T-helper 9 cell (primary cell): ENCODE measurements at places on chromosomes 3 and 15.

GRCh38 chr15:51755790-51756189, 4.4 kb downstream of the TMOD2 start:
- no peak for DNase-seq

DNA sequence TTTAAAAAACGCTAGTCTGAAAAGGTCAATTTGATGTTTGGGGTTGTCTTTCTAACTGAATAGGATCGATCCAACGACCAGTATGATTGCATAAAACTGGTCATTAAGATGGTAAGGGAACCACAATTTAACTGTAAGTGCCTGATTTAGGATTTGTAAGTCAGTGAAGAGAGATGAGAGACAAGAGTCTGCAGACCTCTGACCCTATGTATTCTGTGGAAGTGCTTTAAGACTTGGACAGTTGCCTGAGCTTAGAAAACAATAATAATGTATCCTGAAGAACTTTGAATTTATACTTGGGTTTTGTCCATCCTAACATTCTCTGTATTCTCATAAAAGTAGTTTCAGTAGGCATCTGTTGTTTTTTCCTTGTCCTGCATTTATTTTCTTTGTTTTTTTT, 221.4 kb upstream of the SUCLG2 start:
- no peak for DNase-seq

DNA sequence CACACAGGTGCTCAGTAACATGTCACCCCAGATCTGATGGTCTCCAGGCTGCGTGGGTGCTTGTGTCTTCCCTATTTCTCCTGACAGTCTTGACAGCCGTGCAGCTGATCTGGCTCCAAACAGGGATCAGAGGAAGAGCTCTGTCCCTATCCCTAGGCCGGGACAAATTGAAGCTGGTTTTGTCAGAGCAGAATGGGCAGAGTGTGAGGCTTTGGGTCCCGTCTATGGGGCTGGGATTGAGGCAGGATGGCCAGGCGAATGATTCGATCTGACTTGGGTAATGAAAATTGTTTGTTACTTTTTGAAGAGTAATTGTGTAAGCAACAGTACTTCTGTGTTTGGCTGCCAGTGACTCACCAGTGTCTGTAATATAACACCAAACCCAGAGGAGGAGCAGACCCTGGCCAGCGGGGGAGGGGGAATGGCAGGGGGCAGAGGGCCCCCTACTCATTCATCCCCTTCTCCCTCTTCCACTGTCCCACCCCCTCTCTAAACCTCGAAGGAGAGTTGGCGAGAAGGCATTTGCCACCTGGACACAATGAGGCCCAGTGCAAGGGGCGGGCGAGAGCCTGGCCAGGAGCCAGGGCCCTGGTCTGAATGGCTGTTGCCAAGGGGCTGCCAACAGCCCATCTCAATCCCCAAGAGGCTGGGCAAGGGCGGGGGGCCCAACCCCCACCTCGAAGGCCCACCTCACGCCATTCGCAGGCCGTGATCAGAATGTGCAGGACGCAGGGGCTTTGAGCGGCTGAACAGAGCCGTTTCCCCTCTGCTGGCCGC, 4.9 kb upstream of the MAGEF1 start:
- DNase-seq: no peak

GRCh38 chr3:26687466-26687865, 64.9 kb downstream of the LRRC3B start:
- DNase-seq: no peak

DNA sequence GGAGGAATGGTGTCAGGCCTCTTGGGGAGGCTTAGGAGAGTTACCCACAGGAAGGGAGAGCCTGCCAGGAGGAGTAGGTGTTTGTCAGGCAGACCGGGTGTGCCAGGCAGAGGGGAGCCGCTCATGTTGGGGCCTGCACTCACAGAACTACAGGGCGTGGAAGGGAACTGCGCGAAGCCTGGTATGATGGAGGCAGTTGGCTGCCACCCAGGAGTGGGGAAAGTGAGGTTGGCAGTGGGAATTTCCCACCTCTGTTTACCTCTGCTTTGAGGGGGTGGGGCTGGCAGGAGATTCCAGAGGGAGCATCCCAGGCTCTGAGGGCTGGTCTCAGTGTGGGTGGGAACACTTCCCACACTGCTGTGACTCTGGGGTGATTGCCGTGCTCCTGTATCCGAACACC, 99.9 kb downstream of the SLCO3A1 start:
- DNase-seq: no peak

GRCh38 chr3:157465741-157466140, 29.1 kb downstream of the PTX3 start:
- no peak for DNase-seq

DNA sequence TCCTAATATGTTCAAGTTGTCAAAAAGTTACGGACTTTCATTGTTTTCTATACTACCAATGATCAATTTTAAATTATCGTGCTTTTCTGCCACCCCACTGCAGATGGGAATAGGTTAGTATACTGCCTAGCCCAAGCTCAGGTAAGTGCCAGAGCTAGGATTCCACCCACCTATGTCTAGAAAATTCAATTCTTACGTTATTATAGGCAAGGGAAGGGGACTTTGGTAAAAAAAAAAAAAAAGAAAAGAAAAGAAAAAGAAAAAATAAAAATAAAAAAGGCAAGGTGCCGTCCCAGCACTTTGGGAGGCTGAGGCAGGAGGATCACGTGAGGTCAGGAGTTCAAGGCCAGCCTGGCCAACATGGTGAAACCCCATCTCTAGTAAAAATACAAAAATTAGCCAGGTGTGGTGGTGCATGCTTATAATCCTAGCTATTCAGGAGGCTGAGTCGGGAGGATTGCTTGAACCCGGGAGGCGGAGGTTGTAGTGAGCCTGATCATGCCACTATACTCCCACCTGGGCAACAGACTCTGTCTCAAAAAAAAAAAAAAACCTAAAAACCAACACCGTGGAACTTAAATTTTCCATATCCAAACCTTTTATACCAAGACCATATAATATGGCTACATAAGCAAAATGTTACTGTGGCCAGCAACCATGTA, 1.3 kb downstream of the RPL22L1 start:
- DNase-seq: no peak

- no peak for DNase-seq
Observed at GRCh38 chr3:120567370-120568201, 28.6 kb upstream of the NDUFB4 start.

- no peak for DNase-seq
Observed at GRCh38 chr3:100260081-100260684, 609 bp upstream of the TBC1D23 start.

- no peak for DNase-seq
Observed at GRCh38 chr15:67931861-67932260, 92.0 kb upstream of the RNU6-1 start.

DNA sequence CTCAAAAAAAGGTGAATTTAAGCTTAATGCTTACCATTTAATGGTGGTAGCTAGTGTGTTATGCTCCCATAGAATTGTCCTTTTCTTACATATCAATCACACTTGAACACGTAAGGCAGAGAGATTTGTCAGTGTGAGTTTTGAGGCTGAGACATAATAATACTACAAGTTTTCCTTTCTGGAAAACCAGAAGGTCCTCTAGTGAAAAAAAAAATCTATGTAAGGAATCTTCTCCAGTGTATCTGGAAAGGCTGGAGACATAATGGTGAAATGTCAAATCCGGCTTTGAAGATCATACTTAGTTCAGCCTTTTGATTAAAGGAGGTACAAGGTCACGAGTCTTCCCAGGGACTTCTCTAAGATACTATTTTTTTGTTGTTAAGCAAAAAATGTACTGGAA, 3.4 kb downstream of the TSC22D2 start:
- DNase-seq: no peak

GRCh38 chr15:68299436-68299835, 21.9 kb downstream of the FEM1B start:
- no peak for DNase-seq

DNA sequence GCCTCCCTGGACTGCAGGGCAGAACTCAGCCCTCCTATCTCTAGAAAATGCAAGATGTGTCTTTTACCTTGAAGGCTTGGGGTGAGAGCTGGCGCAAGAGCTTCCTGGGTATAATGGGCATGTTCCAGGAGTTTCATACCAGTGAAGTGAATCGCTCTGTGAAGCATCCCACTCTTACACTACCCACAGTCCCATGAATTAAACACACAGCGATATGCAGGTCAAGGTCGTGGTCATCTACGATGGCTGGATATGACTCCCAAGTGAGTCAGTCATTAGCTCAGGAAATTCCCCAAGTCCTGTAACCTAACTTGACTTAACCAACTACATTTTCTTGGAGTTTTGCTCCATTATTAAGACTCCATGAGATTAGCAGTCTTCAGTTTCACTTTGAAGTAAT, 439.7 kb downstream of the NTRK3 start:
- no peak for DNase-seq

DNA sequence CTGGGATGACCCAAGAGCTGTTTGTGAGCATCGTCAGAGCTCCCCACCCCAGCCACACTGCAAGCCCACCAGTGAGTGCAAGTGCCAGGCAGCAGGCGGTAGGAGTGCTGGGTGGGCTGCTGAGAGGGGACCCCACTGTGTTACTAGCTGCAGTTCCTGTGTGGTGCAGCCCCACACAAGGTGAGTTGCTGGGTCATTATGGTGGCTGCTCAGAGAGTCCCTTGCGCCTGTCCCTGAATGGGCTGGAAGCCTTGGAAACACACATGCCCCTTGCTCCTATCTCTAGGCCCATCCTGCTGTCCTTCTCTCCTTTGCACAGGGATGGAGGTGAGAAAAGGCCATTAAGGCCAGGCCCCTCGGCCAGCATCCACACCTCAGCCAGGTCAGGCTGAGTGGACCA, 83.7 kb downstream of the SEC22A start:
- no peak for DNase-seq

DNA sequence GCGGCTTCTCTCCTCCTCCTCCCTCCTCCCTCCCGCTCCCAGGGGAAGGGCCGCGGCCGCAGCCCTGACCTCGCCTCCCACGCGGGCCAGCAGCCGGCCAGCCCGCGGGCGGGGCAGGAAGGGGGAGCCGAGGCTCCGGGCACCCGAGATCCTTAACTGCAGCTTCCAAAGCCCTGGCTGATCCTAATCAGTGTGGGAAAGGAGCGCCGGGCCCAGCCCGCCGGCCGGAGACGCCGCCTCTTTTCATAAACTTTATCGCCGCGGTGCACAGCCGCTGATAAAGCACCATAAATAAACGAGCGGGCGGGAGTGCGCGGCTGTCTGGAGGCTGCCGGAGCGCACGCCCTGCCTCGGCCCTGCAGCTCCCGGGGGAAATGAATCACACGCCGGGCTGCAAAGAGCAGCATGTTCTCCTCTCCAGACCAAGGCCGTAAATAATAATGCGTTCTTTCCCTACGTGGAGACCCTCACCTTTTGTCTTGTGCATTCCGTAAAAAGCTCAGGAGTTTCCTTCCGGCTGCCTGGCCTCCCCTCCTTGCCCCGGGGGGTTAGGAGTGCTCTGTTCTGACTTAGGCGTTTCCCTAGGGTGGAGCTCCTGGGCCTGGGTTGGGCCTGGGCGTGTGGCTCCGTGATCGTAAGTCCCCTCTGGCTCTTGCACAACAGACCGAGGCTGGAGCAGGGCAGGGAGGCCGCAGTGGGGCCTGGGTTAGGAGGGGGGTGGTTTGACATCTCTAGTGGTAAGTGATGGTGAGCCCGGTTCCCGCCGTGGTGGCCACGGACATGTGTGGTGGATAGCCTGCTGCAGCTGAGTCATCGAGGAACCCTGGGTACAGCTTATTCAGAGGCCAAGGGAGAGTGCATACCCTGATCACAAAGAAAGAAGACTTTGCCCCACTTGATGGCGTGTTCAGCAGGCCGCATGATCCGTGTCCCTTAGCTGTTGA, 132.6 kb upstream of the HES1 start:
- no peak for DNase-seq

GRCh38 chr3:196141052-196141865, 59.4 kb upstream of the TFRC start:
- DNase-seq: no peak

DNA sequence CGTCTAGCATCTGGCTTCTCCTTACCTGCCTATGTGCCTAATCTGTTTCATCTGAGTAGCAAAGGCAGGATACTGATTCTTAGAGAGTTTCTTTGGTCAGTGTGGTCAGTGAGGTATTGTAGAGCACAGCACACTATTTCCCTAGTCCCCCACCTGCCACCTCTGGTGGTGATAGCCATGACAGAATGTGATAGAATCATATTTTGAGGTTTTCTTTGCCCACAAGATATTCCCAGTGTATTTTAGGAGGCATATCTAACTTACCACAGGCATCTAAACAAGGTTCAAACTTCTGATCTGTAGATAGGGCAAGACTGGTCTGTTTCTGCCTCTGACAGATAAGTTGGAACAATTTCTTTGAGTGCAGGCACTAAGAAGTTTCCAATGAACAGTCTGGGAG, 188.0 kb downstream of the SOX2 start:
- DNase-seq: no peak

- DNase-seq: no peak
Observed at GRCh38 chr15:73024168-73024567, 28.1 kb upstream of the NEO1 start.

DNA sequence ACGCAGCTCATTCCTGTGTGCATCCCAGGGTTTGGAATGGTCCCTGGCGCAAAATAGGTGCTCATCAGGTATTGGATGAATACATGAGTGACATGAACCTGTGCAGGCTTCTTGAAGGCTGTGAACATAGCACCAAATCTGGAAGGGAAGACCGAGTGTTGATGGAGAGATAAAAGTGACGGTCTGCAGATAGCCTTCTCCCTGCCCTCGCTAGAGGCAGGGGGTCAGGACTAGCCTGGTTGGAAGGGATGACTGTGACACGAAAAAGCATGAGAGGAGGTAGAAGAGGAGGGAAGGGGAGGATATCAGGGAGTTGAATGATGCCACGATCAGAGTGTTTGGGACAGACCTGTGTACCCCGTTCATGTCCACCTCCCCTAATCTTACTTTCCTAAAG, 267.1 kb downstream of the XXYLT1 start:
- no peak for DNase-seq

GRCh38 chr15:33194237-33194636, 277 bp downstream of the FMN1 start:
- no peak for DNase-seq

- DNase-seq: no peak
Observed at GRCh38 chr3:57943525-57944495, 64.4 kb upstream of the FLNB start.

DNA sequence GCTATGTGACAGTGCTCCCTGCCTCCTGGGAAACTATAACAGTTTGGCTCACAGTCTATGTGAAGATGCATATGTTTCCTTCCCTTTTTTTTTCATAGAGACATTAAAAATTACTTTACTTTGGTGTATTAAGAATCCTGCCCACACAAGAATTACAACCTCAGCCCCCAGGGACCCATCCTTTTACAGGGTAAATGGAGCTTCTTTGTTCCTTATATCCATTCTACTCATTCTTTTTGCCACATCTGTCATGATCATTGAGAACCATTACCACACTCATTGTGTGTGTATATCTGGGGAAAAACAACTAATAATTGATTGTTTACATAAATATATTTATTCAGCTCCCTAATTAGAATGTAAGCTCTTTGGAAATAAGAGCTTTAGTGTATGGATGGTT, 157.4 kb downstream of the SSR3 start:
- DNase-seq: no peak

DNA sequence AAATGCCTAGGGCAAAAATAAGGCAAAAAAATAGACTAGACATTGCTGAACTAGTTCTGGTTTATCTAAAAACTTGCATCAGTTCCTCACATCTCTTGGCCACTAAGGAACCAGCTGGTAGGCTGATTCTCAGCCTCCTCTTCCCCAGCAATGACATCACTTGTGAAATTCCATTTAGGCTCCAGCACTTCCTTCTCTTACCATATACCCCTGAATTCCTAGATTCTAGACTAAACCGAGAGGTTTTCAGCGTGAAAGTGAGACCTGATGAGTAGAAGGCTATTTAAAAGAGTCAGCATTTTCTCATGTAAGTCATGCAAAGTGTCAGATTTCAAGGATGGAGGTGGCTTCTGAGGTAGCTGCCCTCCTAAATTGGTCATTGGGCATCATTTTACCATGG, 247.1 kb upstream of the CDIN1 start:
- DNase-seq: no peak
